Skeletal muscle tissue (tissue), 5 donors: ENCODE measurements at places on chromosomes 1 and 21. TPM values are rescaled to one million over a fixed set of nuclear protein-coding genes. Genes with fewer than 3 reads are reported as not detected.

The C1QC gene
- total RNA-seq = 30.3 TPM

The ASCL5 gene
- not detected for total RNA-seq

The RAB3B gene
- under 0.01 TPM for total RNA-seq

The RBP7 gene
- 11.0 TPM for total RNA-seq

The FCGR3B gene
- 2.6 TPM for total RNA-seq
